ENCODE measurements at places on chromosomes 13 and 19.

- H3K27me3 ChIP-seq = peaks cover 4% of the 10 kb centered on the region
- H3K4me3 ChIP-seq = no peak overlapping the region
- no peak for DNase-seq
- no peak overlapping the region for H3K27ac ChIP-seq
- no peaks in the 10 kb centered on the region for H3K36me3 ChIP-seq
- peaks cover 3% of the 10 kb centered on the region for H3K4me1 ChIP-seq
Measured at GRCh38 chr19:47723581-47723940, 10.3 kb downstream of the EHD2 start.

DNA sequence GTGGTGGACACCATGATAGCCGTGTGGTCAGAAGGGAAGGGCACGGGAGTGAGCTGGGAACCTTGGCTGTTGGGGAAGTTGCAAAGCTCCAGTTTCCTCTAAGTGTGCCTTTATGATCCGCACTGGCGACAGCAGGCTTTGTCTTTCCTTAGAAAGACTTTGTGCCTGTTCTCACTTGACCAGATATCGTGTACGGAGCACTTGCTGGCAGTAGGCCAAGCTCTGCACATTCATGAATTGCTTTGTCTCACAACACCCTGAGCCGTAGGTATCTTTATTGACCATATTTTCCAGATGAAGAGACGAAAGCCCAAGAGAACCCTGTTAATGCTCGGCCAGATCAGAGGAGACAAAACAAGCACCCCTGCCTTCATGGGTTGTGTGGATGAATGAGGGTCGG, 15.1 kb downstream of the CUL4A start:
- DNase-seq = no peak
- H3K27me3 ChIP-seq = no peaks in the 10 kb centered on the region
- H3K27ac ChIP-seq = no peak overlapping the region
- peaks cover 6% of the 10 kb centered on the region for H3K4me1 ChIP-seq
- H3K36me3 ChIP-seq = peaks cover 73% of the 10 kb centered on the region
- no peak overlapping the region for H3K4me3 ChIP-seq

- no peaks in the 10 kb centered on the region for H3K27me3 ChIP-seq
- peaks cover 60% of the 10 kb centered on the region for H3K36me3 ChIP-seq
- no peaks in the 10 kb centered on the region for H3K4me1 ChIP-seq
- H3K27ac ChIP-seq = no peak overlapping the region
- H3K4me3 ChIP-seq = no peak overlapping the region
- no peak for DNase-seq
Measured at GRCh38 chr13:21383090-21383489, 76.0 kb downstream of the ZDHHC20 start.

DNA sequence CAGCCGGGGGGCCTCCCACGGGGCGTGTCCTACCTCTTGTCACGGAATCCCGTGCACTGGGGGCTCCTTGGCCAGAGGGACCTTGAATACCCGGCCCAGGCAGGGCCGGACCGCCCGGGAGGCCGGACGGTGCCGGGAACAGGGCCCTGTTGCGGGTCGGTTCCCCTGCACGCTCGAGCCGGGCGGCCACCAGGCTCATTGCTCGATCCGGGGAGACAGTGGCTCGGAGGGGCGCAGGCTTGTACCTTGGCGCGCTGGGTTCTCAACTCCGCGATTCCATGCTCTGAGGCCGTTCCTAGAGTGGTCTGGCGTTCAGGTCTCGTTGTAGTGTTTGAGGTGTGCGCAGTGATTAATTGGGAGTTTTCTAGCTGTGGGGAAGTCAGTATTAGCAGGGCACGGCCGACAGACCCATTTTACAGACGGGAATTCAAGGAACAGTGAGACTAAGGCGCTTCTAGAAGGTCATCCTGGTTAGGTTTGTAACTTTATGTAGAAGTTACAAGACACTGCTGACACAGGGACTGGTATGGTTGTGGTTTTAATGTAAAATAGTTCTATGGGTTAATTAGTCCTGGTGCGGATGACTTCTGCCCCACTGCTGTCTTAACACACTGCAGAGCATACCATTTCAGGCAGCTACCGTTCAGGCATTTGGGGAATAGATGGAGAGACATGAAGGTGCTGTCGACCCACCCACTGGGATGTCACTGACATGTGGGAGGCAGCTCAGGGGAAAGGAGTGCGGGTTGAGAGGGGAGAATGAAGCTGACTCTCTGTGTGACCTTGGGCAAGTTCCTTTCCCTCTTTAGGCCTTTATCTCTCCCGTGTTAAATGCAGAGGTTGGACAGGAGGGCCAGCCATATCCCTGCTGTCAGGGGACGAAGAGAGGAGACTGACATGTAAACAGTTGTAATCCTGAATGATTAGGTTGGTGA, 592 bp downstream of the CLPTM1 start:
- H3K27me3 ChIP-seq = no peaks in the 10 kb centered on the region
- no peak for DNase-seq
- peaks cover 25% of the 10 kb centered on the region for H3K4me1 ChIP-seq

DNA sequence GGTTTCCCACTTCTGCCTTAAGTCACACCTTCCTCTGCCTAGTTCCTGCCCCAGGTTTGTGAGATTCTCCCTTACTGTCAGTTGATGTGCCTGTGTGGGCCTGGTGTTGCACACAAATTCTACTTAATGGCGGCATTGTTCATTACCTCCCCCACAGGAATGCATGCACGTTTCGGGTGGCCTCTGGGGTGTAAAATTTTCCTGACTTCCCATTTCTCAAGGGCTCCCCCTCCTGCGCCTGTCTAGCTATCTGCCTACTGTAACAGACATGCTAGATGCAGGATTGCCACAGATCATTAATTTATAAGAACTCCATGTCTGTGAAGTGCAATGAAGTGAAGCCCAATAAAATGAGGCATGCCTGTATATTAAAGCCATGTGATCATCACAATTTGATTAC, 1466.3 kb downstream of the PCDH9 start:
- H3K27ac ChIP-seq = no peak overlapping the region
- no peak overlapping the region for H3K4me3 ChIP-seq
- H3K36me3 ChIP-seq = no peaks in the 10 kb centered on the region
- no peak for DNase-seq

DNA sequence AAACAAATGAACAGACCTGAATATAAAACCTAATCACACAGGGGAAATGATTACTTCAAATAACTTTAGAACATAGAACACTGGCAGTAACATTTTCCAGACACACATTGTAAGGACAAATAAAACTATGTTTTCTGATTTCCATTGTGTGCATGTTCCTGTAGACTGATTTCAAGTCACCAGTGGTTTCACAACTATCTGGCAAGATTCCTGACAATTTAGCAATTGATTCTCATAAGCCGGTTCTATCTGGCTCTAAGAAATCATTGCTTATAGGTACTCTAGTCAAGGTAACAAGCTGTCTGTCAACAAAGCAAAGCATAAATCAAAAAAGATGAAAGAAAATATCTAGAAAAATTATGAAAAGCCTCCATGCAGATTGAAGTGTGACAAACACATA, 19.6 kb upstream of the PCCA start:
- no peaks in the 10 kb centered on the region for H3K36me3 ChIP-seq
- H3K4me1 ChIP-seq = no peaks in the 10 kb centered on the region
- no peak overlapping the region for H3K27ac ChIP-seq

DNA sequence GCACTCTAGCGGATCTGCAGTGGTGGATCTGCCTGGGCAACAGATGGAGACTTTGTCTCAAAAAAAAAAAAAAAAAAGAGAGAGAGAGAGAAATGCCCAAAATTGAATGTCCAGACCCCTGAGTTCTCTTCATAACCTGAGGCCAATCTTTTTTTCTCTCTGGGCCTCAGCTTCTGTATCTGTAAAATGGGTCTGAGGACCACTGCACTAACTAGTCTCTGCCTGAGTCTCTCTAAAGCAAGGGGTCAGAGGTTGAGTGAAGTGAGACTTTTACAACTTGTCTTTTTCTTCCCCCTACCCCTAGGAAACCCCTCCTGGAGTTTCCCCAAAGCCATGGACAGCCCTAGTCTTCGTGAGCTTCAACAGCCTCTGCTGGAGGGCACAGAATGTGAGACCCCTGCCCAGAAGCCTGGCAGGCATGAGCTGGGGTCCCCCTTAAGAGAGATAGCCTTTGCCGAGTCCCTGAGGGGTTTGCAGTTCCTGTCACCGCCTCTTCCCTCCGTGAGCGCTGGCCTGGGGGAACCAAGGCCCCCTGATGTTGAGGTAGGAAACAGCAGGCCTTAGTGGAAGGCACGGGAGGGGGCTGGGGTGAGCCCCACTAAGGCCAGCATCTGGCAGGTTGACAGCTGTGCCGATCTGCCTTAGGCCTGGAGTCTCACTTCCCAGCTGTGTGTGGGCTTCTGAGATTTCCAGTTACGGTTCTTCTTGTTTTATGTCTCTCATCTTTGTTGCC, 1.8 kb downstream of the TMEM91 start:
- no peak overlapping the region for H3K27ac ChIP-seq
- no peaks in the 10 kb centered on the region for H3K27me3 ChIP-seq
- H3K4me1 ChIP-seq = peaks cover 13% of the 10 kb centered on the region
- no peak for DNase-seq

GRCh38 chr19:10871711-10872545, 575 bp downstream of the CARM1 start:
- H3K4me1 ChIP-seq = peaks cover 26% of the 10 kb centered on the region
- H3K27ac ChIP-seq = peak overlapping the region; percentile 89
- H3K4me3 ChIP-seq = peak overlapping the region; percentile 89
- DNase-seq = no peak
- H3K27me3 ChIP-seq = no peaks in the 10 kb centered on the region

DNA sequence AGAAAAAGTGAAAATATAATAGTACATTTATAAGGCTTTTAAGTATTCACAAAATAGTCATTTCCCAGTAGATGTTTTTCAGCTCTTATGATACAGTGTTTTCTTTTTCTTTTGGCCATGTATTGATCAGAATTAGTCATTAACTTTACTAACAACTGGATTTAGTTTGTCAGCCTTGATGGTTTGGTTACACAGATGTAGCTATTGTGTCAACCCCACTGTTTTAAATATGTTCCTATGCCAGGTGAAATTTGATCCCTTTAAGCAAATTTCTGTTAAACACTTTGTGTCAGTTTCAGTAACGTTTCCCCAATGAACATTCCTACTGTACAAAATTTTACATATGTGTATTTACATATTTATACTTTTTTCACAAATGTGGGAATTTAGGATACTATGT, 261.5 kb upstream of the STARD13 start:
- no peak overlapping the region for H3K4me3 ChIP-seq
- H3K4me1 ChIP-seq = peaks cover 35% of the 10 kb centered on the region
- DNase-seq = no peak
- no peak overlapping the region for H3K27ac ChIP-seq
- H3K36me3 ChIP-seq = peaks cover 12% of the 10 kb centered on the region

GRCh38 chr13:110869805-110870706, 44.8 kb downstream of the ANKRD10 start:
- H3K36me3 ChIP-seq = no peaks in the 10 kb centered on the region
- peaks cover 38% of the 10 kb centered on the region for H3K27me3 ChIP-seq
- no peak overlapping the region for H3K27ac ChIP-seq
- no peak overlapping the region for H3K4me3 ChIP-seq

DNA sequence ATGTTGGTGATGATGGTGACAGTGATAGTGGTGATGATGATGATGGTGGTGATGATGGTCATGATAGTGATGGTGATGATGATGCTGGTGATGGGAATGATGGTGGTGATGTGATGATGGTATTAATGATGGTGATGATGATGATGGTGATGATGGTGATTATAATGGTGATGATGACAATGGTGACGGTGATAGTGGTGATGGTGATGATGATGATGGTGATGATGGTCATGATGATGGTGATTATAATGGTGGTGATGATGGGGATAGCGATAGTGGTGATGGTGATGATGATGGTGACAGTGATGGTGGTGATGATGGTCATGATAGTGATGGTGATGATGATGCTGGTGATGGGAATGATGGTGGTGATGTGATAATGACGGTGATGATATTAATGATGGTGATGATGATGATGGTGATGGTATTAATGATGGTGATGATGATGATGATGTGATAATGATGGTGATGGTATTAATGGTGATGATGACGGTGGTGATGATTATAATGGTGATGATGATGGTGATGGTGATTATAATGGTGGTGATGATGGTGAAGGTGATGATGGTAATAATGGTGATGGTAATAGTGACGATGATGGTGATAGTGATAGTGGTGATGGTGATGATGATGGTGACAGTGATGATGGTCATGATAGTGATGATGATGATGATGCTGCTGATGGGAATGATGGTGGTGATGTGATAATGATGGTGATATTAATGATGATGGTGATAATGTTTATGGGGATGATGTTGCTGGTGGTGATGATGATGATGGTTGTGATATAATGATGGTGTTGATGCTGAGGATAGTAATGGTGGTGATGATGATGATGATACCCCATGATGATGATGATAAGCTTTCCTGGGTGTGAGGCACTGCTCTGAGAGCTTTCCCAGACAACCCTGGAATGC, 7.7 kb downstream of the C13orf46 start:
- H3K27ac ChIP-seq = no peak overlapping the region
- no peaks in the 10 kb centered on the region for H3K36me3 ChIP-seq
- no peak overlapping the region for H3K4me3 ChIP-seq
- no peak for DNase-seq

DNA sequence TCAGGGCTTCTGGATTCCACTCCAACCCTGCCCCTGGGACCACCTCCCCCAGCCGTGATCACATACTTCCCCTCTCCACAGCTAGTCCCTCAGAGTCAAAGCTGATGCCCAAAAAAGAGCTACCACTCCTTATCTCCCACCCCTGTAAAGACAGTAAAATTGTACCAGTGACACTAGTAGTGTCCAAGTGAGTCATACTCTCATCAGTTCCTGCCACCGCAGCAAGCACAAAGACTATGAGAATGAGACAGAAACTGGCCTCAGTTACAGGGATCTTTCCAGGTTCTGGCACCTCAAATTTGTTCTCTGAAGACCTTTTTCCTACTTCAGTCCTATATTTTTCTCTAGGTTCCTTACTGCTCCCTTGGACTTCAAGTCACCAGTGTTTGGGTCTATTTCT, 144.2 kb downstream of the SPRY2 start:
- no peak overlapping the region for H3K27ac ChIP-seq
- H3K36me3 ChIP-seq = no peaks in the 10 kb centered on the region
- DNase-seq = no peak
- no peak overlapping the region for H3K4me3 ChIP-seq
- H3K4me1 ChIP-seq = no peaks in the 10 kb centered on the region

- H3K4me1 ChIP-seq = peaks cover 65% of the 10 kb centered on the region
- no peaks in the 10 kb centered on the region for H3K27me3 ChIP-seq
- H3K4me3 ChIP-seq = peak overlapping the region; percentile 98
- peak overlapping the region; percentile 95 for H3K27ac ChIP-seq
- DNase-seq = no peak
Measured at GRCh38 chr13:99302637-99303505, 4.3 kb downstream of the GPR183 start.

- no peak overlapping the region for H3K4me3 ChIP-seq
- no peak for DNase-seq
- peak overlapping the region; percentile 68 for H3K27ac ChIP-seq
- H3K27me3 ChIP-seq = peaks cover 6% of the 10 kb centered on the region
- H3K4me1 ChIP-seq = no peaks in the 10 kb centered on the region
- no peaks in the 10 kb centered on the region for H3K36me3 ChIP-seq
Measured at GRCh38 chr13:28550091-28550490, 55.2 kb upstream of the FLT1 start.

- H3K4me3 ChIP-seq = no peak overlapping the region
- DNase-seq = no peak
- no peaks in the 10 kb centered on the region for H3K4me1 ChIP-seq
- no peak overlapping the region for H3K27ac ChIP-seq
Measured at GRCh38 chr19:33219261-33219815, 6.3 kb downstream of the SLC7A10 start.

- H3K27me3 ChIP-seq = peaks cover 65% of the 10 kb centered on the region
- no peaks in the 10 kb centered on the region for H3K36me3 ChIP-seq
- H3K4me1 ChIP-seq = peaks cover 34% of the 10 kb centered on the region
- H3K27ac ChIP-seq = no peak overlapping the region
Measured at GRCh38 chr13:21674490-21675009, 3.7 kb downstream of the FGF9 start.

Measured in activated T-helper 2 cell treated with anti-CD3 and anti-CD28 coated beads, Interferon-gamma antibody, Interleukin-2, Interleukin-4, amounts not matched to agents 10 μg/mL and 5 μg/mL and 100 μg/mL, durations not matched to agents 14 hours and 24 hours and 36 hours (primary cell).